ENCODE measurements at places on chromosomes 3 and 15. TPM values are rescaled to one million over a fixed set of nuclear protein-coding genes. Genes with fewer than 3 reads are reported as not detected.

DNA sequence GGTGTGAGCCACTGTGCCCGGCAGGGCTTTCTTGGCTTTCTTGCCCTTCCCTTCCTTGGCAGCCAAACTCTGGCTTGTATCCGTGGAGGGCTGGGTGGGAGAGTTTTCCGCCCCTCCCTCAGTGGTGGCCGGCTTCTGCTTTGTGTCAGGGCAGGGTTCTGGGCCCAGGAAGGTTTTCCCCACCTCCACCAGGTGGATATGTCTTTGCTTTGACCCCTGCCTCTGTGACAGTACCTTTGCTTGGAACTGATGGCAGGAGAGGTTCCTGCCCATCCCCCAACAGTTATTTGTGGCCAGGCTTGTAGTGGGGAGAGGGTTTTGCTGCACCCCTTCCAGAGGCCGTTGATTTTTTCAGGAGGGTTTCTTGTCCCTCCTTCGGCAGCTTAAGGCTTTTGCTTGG, 24.3 kb downstream of the CSPG5 start:
- no peak for DNase-seq

RASL12 gene
- 0.55 TPM for total RNA-seq

DNA sequence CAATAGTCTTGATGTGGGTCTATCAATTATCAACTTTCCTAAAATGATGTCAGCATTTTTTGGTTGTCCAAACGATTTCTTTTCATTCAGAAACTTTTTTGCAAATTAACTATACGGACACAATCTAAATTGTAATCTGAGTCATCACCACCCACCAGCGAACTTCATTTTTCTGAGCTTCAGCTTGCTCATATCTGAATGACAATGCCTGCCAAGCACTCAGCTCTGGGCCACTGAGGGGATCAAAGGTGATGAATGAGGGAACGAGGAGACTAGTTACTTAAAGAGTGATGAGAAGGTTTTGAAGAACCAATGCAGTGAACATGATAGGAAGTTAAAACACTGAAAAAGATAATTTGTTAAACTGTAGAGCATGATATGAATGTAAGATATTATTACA, 14.9 kb upstream of the TBC1D23 start:
- DNase-seq: no peak

DNA sequence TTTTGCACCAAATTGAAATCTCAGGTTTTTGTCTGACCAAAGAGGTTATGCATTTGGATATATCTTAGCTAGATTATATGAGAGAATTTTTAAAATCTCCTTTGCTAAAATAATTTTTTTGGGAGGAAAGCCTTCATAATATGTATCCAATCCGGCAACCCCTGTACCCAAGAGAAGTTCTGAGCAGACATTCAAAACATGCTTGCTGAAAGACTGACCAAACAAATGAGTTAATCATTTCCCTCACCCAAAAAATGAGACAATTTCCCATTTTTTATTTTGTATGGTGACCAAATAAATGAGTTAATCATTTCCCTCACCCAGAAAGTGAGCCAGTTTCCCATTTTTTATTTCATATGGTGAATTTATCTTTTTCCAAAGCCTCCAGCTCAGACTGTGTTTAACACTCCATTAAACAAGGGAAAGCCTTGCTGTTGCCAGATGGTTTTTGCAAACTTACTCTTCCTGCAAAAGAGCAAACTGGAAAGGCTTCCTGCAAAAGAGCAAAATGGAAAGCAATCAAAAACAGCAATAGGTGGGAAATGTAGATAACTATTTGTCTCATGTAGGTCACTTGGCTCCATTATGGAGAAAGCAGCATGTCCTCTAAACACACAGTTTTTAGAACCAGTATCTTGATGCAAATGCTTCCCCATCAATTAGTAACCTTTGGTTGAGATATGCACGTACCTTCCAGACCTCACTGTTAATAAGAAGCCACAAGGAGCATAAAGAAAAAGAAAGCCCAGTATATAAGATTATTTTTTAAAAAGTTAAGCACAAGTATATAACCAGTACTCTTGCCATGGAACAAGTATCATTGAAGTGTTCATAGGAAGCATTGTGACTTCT, 78.4 kb upstream of the OSTN start:
- DNase-seq: no peak

GRCh38 chr15:80940851-80941250, 48.8 kb downstream of the MESD start:
- no peak for DNase-seq

CPN2 gene
- total RNA-seq: 27.7 TPM

KNSTRN gene
- 82.1 TPM for total RNA-seq

SLC15A2 gene
- total RNA-seq: 1.0 TPM

- DNase-seq: no peak
Observed at GRCh38 chr15:71138473-71138872, 23.2 kb downstream of the THSD4 start.

DNA sequence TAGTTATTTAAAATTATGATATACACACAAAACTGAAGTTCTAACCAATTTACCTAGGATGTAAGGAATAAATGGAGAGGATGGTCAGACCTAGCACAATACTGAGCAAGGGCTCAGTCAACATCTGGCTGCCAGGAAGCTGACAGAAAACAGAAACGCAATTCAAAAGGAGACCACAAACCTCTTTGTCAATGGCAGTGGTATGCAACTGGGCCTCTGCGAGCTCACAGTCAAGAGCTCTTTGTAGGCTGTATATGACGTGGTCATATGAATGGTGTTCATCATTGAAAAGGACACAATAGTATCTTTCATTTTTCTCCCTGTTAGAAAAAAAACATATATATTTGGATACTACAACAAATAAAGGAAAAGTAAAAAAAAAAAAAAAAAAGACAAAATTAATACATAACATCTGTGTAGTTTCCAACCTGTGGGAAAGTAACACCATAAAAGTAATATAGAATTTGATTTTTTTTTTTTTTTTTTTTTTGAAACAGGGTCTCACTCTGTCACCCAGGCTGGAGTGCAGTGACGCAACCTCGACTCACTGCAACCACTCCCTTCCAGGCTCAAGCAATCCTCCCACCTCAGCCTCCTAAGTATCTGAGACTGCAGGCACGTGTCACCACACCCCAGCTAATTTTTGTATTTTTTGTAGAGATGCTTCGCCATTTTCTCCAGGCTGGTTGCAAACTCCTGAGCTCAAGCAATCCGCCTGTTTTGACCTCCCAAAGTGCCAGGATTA, 37.9 kb downstream of the UBR1 start:
- peak; percentile 18 for DNase-seq

RASSF1 gene
- total RNA-seq: 7.7 TPM

DNA sequence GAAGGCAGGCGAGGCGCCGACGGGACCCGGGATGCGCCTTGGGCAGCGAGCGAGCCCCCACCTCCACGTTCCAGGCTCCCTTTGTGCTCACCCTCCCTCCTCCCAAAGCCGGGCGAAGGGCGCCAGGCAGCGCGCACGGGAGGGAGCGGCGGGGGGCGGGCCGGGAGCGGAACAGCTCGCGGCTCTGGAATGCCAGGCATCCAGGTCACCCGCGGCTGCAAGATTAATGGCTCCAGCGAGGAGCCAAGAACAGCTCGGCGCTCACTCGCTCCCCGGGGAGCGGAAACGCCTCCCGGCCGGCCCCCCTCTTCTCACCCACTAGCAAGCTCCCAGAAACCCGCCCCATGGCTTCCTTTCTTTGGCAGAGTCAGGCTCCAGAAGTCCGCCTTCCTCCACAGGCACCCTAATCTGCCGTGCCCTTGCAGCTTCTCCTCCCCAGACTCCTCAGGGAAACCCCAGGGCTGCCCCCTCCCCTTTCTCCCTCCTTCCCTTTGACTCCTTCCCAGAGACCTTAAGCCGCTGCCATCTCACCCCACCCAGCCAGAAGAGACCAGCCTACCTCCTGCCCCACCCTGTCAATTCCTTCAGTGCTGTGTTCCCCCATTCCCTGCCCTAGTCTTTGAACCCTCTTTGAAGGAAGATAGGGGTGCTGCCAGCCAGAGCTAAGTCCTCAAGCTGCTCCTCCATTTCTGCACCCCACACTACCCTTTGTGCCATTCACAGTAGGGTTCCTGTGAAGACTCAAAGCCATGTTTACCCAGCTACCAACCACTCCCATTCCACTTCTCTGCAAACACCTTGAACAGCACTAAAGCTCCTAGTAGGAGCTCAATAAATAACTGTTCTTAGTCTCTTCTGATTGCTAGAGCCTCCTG, 9.9 kb downstream of the AMOTL2 start:
- no peak for DNase-seq

- no peak for DNase-seq
Observed at GRCh38 chr15:66030650-66031049, 161.4 kb downstream of the RAB11A start.

DNA sequence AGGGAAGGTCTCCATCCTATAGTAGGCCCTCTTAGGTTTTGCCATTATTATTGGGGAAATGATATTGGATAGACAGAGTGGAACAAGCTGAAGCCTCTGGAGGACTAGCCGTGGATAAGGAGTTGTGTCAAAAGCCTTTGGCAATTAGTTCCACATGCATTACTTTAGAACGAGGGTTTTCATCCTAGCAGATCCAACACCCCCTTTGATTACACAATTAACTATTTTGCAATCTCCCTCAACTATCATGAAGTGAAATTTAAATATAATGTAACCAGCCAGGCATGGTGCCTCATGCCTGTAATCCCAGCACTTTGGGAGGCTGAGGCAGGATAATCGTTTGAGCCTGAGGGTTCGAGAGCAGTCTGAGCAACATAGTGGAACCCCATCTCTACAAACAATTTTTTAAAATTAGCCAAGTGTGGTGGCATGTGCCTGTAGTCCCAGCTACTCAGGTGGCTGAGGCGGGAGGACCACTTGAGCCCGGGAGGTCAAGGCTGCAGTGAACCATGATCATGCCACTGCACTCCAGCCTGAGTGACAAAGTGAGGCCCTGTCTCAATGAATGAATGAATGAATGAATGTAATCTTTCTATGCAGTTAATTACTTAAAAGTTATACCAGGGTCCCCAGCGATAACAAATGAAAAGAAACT, 56.8 kb downstream of the PXYLP1 start:
- no peak for DNase-seq

- peak; percentile 24 for DNase-seq
Observed at GRCh38 chr3:57017459-57017845, 43.0 kb upstream of the SPATA12 start.

- DNase-seq: no peak
Observed at GRCh38 chr3:70849911-70850699, 537.7 kb upstream of the MDFIC2 start.

DNA sequence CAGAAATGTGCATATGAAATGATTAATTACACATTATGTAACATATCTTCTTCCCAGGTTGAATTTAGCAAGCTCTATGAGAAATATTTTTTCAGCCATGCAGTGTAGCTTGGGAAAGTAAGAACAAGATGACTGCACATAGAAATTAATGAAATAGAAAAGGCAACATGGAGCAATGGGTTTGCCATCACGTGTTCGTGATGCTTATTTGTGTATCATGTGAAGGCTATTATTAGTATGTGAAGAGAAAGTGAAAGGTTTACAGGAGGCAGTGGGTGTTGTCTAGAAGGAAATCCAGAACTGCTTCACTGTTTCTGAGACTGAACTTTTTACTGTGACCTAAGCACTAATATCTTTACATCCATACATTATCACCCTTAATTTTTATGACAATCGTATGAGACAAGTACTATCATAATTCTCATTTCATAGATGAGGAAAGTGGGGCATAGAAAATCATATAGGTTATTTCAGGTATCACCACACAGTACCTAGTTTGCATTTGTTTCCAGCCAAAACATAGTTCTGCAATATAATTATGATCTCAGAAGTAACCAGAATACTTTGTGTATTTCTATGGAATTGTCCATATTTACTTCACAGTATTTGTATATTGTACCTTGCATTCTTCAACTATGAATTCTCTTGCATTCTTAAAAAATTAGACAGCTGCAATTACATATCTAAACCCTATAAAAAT, 14.9 kb downstream of the SERPINI1 start:
- no peak for DNase-seq

- no peak for DNase-seq
Observed at GRCh38 chr3:69005791-69006482, 7.5 kb downstream of the EOGT start.

VIPR1 gene
- total RNA-seq: 0.04 TPM

DNA sequence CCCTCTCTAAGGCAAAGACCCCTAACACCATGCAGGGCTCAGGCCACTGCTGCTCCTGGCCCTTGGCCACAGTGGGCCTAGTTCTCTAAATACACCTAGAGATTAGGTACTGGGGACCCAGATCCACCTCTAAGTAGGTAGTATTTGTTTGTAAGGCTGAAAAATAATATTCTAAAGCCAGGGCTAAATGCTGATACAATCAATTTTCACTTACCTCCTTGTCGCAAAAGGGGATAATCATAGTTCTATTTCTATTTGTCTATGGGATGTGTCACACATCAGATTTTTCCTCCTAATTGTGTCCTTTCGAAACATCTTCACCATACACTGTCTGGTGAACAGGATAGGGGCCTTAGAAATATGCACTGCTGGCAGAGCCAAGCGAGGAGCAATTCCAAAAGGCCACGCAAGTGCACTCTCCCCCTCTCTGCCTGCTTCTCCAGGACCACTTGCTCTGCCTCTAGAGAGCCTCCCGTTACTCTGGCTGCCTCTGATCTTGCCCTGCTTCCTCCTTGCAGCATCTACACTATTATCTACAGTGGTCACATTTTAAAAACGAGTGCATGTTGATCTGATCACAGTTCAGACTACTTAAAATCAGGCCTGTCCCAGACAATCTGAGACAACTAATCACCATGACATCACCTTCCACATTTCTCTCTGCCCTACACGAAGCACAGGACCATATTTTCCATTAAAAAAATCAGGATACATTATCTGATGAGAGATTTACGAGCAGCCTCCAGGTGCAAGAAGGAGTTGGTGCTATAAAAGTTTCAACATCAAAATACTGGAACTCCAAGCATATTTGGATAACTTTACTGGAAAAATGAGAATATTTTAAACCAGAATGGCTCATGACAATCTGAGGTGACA, 115.4 kb downstream of the MYLK start:
- DNase-seq: no peak

GRCh38 chr3:7683426-7683825, 818.2 kb upstream of the LMCD1 start:
- DNase-seq: no peak

GOLGA6D gene
- not detected for total RNA-seq

- no peak for DNase-seq
Observed at GRCh38 chr3:46370839-46371518, at the start of gene CCR5. Gene CCR5, plus strand, starts transcription at chr3:46370946. Its CDS starts 1,957 bp downstream, at chr3:46372903.

GRCh38 chr3:426072-426471, 229.5 kb downstream of the CHL1 start:
- no peak for DNase-seq

CCDC71 gene
- 14.3 TPM for total RNA-seq

CYP8B1 gene
- total RNA-seq: 0.90 TPM

- DNase-seq: no peak
Observed at GRCh38 chr15:40853241-40853890, 9.5 kb downstream of the SPINT1 start.
